ENCODE measurements at places on chromosomes 12 and 14. TPM values are rescaled to one million over a fixed set of nuclear protein-coding genes. Genes with fewer than 3 reads are reported as not detected.

Gene JPH4
- total RNA-seq, result under 0.01 TPM

Gene SALL2
- total RNA-seq, result 0.49 TPM

Gene LAG3
- total RNA-seq, result 0.16 TPM

Gene COX8C
- total RNA-seq, result not detected

Gene LRCOL1
- 2.5 TPM for total RNA-seq

Gene TPH2
- total RNA-seq, result not detected

Gene DAAM1
- 36.7 TPM for total RNA-seq

Gene SLC6A15
- 45.9 TPM for total RNA-seq
